B cell (primary cell): ENCODE measurements at places on chromosomes 3 and 15.

DNA sequence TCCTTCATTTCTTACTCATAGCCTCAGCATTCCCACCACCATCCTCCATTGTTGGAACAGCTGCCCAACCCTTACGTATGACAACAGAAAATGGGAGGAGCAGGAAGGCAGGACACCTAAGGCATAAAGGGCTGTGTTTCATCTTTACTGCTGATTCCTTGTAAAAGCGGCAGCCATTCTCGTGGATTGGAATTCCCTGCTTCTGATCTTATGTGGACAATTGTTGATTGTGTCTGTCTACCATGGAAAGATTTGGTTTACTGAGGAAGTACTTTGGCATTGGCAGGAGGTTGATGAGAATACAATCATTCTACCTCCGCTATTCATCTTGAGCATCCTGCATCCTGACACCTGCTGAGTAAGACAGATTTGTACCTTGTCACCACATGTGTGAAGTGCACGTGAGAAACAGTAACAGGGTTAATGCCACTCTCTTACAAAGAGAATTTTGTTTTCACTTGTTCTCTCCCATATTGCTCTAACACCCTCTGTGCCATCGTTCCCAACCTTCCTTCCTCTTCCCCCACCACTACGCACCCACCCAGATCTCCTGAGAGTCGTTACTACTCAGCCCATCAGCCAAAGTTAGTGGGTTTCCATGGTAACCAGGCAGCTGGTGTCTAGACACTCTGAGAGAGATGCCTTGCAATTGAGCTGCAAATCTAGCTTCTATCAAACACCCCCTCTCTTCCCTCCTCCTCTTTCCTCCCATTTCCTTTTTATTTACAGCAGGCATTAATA is 75.7 kb downstream of the GAP43 start:
- peak; percentile 21 for DNase-seq

GRCh38 chr3:113128386-113129015 is 82.9 kb upstream of the BOC start:
- DNase-seq, result no peak

- no peak for DNase-seq
Observed at GRCh38 chr3:56458496-56459103, 9.7 kb downstream of the ERC2 start.

GRCh38 chr3:107899990-107900651 is 190.7 kb downstream of the CD47 start:
- DNase-seq, result no peak

DNA sequence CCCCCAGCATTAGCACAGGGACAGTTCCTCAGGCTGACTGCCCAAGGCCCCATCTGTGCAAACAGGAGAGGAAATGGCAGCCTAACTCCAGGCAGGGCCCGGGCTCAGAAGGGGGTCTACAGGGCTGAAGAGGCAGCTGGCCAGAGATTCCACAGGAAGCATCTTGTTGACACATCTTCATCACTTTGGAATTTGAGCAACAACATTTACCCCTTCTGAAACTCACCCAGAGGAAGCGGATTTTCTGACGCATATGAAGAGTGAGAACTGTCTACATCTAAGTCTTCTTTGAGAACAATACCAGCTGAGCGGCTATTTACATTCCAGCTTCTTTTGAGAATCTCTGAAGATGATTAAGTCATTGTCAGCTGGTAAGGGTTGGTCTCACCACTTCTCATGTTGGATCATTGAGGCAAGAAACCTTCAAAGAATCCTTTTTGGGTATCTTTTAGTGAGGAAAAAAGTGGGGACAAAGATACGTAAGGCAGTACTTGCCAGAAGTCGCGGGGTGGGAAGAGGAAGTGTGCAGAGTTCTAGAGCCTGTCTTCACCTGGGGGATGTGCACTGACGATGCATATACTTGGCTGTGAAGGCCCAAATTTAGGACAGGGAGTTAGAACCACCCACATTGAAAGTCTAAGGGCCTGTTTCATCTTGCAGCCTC is 25.4 kb upstream of the SRP14 start:
- peak; percentile 65 for DNase-seq

DNA sequence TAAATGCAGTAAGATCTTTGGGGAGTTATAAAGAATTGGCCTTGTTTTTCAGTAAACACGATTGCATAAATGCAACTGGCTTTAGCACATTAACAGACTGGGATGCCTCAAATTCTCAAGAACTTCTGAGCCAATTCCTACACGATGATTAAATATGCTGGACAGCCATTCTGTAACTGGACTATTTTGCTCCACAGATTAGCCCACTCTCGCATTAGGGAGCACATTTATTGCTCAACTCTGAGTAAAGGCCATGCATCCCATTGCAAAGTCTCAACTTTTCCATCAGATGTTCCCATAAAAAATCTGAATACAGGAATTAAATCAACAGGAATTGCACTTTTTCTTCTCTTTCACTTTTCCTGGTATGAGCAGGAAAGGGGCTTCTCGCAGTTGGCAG is 66.7 kb upstream of the PRICKLE2 start:
- no peak for DNase-seq

GRCh38 chr3:126305427-126305826 is 51.8 kb downstream of the KLF15 start:
- no peak for DNase-seq

DNA sequence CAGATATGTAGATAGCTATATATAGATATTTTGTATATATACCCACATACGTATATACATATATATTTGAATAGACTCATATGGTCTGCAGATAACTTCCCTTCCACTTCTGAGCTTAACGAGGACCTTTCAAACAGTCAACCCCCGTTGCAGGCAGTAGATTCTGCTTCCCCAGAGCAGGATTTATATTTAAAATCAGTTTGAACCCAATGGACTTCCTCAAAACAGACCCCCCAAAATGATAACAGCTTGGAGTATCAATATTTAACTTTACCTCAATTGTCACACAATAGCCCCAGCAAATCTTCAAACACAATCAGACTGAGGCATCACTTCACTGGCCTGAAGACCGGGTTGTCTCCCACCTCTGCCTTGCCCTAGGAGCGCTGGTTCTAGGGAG is 218.3 kb downstream of the MEIS2 start:
- DNase-seq, result no peak

GRCh38 chr15:67716171-67716570 is 109.1 kb upstream of the SKOR1 start:
- no peak for DNase-seq

DNA sequence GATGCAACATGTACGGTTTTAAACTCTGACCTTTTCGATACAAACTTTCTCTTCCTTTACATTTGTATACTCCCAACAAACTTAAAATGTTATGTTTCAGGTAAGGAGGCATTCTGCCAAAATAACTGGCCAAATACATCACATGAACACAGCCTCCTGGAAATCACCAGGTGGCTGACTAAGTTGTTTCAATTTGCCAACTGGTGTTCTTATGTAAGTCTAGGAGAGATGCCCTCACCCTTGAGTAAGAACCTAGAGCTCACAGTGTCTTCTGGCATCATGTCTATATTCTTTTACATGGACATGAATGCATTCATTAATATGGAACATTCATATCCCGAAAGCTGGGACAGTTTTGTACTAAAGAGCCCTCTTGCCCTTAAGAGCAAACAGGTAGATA is 341.1 kb upstream of the NR2F2 start:
- DNase-seq, result no peak

DNA sequence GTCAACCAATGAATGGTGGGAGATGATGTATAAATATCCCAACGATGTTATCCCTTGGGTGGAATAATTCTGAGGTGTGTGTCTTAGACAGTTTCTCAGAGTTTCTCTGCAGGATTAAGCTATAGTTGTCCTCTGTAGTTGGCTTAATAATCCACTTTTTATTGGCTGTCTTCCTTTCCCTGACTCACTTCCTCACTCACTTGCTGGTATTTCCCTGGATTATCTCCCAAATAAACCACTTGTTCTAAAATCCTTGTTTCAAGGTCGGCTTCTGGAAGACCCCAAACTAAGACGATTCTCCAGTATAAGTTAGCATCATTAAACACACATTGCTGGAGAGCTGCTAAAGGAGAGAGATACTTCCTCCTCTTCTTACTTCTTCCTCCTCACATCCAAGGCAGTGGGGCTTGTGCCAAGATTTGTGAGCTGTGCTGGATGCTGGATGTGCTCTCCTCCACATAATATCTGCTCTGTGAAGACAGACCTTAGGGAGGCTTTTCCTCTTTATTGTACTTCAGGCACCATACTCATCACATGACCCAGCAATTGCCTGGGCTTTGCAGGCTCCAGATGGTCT is 22.5 kb upstream of the ROPN1 start:
- DNase-seq, result no peak

GRCh38 chr3:71718072-71718471 is 7.1 kb downstream of the EIF4E3 start:
- DNase-seq, result no peak

GRCh38 chr3:186380622-186381380 is 18.8 kb upstream of the DGKG start:
- no peak for DNase-seq

DNA sequence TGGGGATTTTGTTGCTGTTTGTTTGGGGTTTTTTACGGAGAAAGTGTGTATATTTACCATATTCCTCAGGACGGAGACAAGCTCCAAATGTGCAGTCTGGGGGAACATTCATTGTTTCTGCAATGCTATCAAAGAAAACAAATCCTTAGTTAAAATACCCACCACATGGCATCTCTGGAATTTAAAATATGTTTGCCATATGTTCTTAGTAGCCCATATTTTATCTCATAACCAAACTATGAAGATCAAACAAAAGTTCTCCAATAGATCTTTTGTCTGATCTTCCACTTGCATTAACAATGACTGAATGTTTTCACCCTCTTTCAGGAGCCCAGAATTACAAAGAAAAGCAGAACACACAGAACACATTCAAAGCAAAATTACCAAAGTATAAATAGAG is 35.3 kb downstream of the EFHB start:
- DNase-seq, result no peak

DNA sequence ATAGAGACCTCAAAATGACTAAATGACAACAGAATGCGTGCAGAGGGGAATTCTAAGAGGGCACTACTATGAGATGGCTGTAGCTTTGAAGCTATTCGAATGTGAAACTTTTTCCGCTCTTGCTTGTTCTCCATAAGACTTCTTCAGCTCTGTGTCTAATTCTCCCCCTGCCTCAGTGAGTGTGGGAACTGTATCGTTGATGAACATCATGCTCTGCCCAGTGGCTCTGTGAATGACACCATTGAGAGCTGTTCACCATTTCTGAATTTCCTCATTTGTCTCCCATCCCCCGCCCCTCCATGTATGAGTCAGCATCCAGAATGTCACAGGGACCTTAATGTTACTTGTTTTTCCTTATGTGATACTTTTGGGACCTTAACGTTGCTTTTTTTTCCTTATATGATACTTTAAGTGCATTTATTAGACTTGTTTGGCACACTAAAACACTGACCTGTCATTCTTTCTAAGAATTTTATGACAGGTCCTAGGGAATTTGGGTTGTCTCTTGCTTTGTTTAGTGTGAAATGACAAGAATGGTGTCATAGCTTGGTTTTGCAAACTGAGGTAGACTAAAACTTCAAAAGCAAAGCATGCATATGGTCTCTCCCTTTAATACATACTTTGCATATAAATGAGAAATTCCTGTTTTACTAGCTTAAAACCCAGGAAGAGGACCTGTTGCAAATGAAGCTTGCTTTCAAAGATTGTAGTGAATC is 99.6 kb downstream of the FNDC3B start:
- DNase-seq, result no peak

DNA sequence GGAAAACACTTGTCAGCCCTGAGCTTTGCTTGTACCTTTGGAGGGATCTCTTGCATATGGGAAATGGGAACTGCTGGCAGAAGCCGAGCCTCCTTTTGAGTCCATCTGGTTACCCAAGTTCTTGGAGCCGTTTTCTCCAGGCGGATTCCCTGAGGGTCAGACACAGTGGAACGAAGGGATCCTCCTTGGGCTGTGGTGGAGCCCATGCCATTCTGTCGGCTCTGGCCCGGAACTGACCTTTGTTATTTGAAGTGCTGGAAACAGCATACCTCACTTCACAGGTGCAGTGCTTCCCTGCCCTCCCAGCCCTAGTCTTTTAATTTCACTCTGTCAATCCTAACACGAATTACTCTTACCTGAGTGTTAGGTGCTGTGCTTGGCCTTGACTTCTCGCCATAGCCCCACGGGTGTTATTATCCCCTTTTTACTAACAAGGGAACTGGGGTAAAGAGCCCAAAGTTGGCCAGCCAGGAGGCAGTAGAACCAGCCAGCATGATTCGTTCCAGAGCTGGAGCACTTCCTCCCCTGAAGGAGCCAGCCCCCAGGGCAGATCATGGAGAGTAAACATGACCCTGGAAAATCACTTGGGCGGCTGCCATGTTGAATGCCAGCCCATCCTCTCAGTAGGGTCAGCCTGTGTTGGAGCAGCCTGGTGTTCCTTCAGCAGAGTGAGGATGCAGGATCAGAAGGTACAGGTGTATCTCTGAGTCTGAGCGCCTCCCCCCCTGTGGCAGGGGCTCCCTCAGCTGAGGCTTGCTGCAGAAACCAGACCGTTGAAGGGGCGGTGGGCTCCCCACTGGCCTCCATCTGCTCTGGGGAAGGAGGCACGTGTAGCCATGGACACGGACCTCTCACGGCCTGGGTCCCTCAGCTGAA is 143.2 kb downstream of the DNAJB8 start:
- DNase-seq, result no peak

DNA sequence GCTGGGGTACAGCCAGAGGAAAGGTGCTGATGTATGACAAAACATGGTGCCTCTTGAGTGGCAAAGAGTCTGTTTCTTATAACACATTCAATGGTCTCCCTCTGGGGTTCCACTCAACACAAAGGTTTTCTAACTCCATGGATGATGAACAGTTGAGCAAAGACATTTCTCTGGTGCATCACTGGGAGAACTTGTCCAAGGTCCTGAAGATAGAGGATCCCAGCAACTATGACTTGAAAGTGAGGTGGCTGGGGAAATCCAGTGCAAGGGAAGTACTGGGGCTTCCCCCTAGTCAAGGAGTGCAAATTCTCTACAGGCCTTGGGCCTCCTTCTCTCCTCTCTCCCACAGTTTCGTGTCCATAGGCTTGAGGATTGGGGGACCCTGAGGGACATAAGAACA is 431.1 kb downstream of the WDR72 start:
- no peak for DNase-seq

DNA sequence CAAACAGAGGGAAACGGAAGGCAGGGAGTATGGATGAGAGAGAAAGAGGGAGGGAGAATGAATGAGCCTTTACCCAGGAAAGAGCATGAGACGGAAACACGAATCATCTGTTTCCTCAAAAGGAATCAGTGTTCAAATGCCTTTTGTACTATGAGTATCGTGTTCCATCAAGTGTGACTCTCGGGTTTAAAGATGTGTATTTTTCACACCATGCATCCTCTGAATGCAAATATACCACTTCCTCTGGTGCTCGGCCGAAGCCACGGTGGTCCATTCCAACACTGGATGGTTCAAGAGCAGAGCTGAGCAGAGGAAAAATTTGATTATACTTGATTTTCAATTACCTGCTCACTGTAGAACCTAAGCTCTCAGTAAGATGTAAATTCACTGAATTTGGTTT is 505.1 kb downstream of the MECOM start:
- DNase-seq, result no peak

GRCh38 chr15:74337607-74338211 is 29.7 kb downstream of the CYP11A1 start:
- DNase-seq, result no peak

- DNase-seq, result no peak
Observed at GRCh38 chr3:44104043-44104442, 137.6 kb upstream of the TOPAZ1 start.
